ENCODE measurements at places on chromosomes 11 and 22.
A peak's percentile ranks its signal among the peaks of the same experiment; 100 is the strongest.

DNA sequence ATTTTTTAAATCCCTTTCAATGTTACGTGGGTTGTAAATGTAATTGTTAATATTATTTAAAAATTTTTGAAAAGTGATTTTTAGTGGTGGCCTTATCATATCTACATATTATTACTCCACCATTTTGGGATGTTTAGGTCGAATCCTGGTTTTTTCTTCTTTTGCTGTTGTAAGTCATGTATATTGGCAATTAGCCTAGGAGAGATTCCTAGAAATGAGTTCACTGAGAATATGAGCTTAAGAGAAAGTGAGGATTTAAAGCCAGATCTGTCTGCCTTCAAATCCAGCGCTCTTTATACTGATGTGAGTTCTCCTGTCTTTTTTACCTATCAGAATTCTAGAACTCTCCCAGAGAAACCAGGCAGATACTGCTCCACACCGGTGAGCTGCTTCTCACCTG is 56.1 kb downstream of the PTPRJ start:
- no peak for DNase-seq

DNA sequence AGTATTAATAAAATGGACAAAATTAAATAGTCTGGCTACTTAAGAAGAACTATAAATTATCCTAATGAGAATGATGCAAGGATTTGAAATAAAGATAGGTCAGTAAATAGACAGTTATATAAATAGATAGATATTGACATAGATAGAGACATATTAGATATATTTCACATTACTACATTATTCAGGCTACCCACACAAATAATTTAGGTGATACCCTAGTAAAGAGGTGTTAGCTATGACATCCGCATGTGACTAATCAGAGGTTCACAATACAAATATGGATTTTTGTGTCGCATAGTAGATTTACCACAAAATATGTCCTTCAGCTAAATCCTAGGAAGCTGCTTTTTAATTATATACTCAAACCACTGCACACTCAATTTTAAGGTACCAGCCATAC is 729.0 kb upstream of the ANO3 start:
- no peak for DNase-seq

DNA sequence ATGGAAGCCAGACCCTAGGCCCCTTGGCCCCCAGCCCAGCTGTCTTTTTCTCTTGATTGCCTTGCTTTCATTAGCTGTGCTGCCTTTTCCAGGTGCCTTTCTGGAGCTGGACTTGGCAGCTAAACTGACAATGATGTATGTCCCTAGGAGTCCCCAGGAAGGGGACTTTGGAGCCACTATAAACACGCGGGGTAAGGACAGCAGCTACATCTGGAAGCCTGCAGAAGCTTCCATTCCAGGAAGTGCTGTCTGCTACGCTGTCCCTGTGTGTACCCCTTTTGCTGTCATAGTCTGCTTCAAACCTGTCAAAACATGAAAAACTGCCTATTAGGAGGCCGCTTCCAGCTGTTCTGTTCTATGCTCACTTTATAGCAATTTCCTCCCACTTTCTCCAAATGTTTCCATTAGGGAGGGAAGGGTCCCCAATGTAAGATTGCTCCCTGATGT is 153.3 kb upstream of the RAG2 start:
- no peak for DNase-seq

GRCh38 chr22:34814260-34815025 is 251.5 kb upstream of the ISX start:
- DNase-seq: no peak

DNA sequence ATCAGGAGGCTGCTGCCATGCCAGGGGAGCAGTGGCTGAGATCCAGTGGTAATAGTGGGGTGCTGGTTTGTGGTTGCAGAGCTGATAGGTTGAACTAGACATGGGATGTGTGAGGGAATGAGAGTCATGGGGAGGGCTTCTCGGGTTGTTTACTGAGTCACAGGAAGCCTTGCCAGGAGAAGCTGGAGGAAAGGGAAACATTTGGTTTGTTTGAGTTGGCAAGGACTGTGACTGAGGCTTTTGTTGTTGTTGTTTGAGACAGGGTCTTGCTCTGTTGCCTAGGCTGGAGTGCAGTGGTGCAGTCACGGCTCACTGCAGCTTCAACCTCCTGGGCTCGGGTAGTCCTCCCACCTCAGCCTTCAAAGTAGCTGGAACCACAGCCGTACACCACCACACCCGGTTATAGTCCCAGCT is 49.3 kb downstream of the CABIN1 start:
- DNase-seq: no peak

GRCh38 chr22:17103351-17103750 is 17.8 kb downstream of the TMEM121B start:
- DNase-seq: no peak

GRCh38 chr22:20799449-20799848 is 25.5 kb downstream of the SERPIND1 start:
- DNase-seq: no peak

- DNase-seq: no peak
These were observed 10.0 kb downstream of the TAB1 start for GRCh38 chr22:39409516-39410029.

GRCh38 chr11:66317723-66318599 is 1.1 kb upstream of the CD248 start:
- DNase-seq: no peak

DNA sequence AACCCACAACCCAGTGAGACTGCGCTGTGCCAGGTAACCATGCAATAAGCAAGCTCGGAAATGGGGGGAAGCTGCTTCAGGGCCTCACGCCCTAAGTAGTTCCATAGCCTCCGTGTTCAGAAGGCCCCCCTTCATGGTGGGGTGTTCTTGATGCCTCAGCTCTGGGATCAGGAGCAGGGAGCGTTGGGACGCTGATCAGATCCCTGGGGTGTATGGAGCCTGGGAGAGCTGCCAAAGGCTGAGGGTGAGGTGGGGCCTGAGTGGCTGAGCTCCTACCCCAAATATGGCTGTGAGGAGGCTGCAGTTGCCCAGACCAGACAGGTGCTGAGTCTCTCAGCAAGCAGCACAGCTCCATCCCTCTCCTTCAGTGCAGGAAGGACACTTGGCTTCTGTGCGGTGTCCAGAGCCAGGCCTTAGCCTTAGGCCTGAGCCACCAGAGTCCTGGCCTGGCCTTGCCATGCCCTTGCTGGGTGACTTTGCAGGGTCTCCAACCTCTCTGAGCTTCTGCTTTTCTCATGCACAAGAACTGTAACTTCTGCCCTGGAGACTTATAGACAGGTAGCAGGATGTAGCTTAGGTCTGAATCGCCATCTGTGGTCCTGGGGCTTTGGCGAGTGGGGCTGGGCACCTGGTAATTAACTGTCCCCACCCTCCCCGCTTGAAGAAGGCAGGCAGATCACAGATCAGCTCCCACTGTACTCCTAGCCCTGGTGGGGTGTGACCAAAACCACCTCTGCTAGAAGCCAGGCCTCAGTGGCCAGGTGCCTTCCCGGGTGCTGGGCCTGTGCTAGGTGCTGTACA is 5.3 kb downstream of the MMP11 start:
- DNase-seq: no peak

- no peak for DNase-seq
These were observed 71.8 kb downstream of the CTTN start for GRCh38 chr11:70470127-70470526.

GRCh38 chr22:32055069-32055468 is 12.0 kb downstream of the SLC5A1 start:
- DNase-seq: no peak

- no peak for DNase-seq
These were observed 490.9 kb downstream of the SOX6 start for GRCh38 chr11:15865212-15865987.

GRCh38 chr22:44369293-44369661 is 56.5 kb upstream of the SHISAL1 start:
- DNase-seq: no peak

DNA sequence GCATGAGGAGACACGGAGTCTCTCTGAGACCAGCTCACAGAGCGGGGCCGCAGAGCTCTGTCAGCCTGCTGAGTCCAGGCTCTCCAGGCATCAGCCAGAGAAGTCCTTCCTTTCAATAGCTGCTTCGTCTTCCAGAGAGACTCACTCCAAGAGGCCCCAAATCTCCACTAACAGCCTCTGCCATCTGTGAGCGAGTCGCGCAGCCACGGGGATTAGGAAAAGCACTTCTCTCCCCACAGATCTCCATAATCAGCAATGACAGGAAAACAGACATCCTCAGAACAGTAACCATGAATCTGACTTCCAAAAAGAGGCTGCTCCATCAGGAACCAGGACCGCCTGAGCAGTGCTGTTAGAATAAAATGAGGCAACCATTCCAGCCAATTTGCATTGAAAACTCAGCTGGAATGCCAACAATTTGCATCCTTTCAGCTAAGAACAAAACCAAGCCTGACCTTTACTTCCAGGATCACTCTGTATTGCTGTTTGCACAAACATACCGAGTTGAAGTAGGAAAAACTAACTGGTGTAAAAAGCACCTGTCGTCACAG is 65.4 kb downstream of the SMCO4 start:
- no peak for DNase-seq

DNA sequence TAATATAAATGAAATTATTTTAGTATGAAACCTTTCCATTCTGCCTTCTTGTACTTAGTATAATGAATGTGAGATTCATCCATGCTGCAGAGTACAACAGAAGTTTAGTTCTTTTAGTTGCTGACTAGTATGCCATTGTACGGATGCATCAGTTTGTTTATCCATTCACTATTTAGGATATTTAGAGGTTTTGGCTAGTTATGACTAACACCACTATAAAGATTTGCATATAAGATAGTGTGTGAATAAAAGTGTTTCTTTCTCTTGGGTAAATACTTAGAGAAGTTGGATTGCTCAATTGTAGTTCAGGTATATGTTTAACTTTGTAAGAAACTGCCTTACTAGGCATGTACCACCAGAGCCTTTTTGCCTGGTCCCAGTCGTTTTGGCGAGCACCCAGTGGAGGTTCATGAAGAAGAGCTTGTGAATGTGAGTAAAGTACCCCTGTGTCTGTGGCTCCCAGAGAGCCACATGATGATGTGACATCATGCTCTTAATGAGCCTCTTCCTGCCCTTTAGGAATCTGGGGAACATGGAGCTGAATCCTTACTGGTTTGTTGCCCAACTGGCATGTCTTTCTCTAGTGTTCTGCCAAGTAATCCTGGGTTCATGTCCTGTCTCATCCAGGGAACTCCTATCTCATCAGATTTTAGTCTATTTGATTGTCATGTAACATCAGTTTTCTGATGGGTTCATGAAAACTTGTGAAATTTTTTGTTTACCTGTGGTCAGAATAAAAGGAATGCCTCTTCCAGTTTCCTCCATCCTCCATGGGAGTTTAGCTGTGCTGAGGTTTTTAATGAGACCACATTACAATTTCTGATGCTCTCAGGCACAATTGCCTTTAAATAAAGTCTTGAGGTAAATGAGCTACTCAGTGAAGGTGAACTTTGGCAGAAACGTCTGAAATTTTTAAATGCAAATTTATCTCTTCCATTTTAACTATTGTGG is 234.8 kb downstream of the CASP12 start:
- no peak for DNase-seq

GRCh38 chr11:11710556-11710955 is 88.8 kb upstream of the GALNT18 start:
- DNase-seq: no peak

DNA sequence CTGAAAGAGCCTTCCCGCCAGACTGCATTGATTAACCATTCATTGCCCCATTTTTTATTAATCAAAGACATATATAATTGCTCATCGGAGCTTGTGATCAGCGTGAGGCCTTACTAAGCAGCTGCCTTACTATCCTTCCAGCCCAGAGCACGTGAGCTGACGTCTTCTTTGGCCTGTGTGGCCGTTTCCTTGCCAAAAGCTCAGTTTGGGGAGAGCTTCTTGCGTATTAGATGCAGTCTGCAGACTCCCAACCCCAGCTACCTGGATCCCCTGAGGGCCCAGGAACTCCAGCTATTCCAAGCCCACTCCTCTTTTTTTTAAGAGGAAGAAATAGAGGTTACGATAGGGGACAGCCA is 784 bp upstream of the SLC43A3 start:
- peak; percentile 10 for DNase-seq

DNA sequence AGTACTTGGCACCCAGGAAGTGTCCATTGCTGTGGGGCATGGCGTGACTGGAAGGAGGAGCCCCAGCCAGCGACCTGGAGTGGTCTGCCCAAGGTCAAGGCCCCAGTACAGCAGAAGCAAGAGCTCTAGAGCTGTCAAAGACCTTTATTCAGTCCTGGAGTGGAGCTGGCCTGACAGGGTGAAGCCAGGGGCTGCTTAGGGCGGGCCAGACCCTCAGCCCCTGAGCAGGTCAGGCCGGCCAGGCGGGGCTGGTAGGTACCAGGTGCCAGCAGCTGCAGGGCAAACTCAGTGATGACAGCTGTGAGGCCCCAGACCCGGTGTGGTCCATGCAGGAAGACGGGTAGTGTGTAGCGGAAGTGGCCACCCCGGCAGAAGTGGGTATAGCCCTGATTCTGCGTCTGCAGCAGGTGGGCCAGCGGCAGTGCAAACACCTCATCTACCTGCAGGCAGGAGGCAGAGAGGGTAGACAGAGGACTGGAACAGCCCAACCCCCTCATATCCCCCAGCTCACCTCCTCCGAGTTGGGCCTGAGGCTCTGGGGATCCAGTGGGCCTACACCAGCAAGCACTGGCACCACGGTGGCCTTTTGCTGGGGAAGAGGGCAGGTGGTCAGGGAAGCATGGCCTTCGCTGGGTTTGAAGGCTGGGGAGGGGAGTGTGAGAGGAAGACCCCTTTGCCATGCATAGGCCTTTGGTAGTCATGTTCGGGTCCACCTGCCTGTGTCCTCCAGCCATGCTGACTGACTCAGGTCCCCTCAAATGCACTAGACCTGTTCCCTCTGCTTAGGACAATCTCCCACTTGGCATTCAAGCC is 1.7 kb downstream of the NUDT8 start:
- no peak for DNase-seq

- no peak for DNase-seq
These were observed 1054.9 kb downstream of the TBC1D22A start for GRCh38 chr22:47817380-47817779.

DNA sequence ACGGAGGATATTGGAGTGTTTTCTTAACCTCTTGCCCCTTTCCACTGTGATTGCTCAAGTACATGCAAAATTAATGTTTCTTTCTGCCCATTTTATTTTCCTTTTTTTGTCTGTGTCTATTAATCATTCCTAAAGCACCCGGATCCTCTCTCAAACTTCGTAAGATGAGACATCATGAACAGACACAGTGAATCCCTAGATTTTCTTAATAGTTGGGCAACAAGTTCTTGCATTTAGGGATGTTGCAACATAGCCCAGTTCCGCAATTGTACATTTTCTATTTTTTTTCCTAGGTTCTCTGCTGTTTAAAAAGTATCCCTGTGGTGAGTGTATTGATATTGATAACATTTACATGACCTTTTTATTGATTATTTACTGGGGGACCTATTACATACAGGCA is 2.9 kb downstream of the FAM111A start:
- no peak for DNase-seq

DNA sequence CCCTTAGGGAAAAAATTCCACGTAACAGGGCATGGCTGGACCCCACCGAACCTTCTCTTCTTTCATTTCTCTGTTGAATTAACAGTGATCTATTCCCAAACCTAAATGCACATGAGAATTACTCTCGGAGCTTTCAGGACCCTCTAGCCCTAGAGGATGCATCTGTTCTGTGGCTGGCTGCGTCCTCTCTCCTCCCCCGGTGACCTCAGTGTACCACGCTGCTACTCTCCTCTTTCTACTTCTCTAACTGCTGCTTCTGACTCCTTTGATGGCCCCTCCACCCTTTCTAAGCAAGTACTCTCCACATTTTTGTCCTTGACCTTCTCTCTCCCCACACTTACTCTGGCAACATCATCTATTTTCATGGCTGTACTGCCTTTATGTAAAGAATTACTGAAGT is 12.1 kb upstream of the APOA1 start:
- DNase-seq: no peak

- DNase-seq: no peak
These were observed 119.8 kb downstream of the KCNQ1OT1 start for GRCh38 chr11:2580061-2580421.
